GM23338 (cell line): ENCODE measurements at places on chromosomes 5 and 9. TPM values are rescaled to one million over a fixed set of nuclear protein-coding genes. Genes with fewer than 3 reads are reported as not detected.

Gene PLPPR1
- 2.0 and 3.7 TPM in 2 replicates for total RNA-seq

Gene FABP6
- 1.7 and 2.2 TPM in 2 replicates for total RNA-seq

Gene C5orf22
- 26.8 and 30.9 TPM in 2 replicates for total RNA-seq

Gene PTPN3
- total RNA-seq, result 2.6 and 2.8 TPM in 2 replicates

Gene NR2F1-AS1
- 0.59 and 3.0 TPM in 2 replicates for total RNA-seq

Gene KDM3B
- total RNA-seq, result 86.6 and 90.3 TPM in 2 replicates

Gene RASEF
- 7.9 and 10.4 TPM in 2 replicates for total RNA-seq

Gene CA9
- total RNA-seq, result not detected in 2 replicates

Gene NR4A3
- total RNA-seq, result 0.17 and 0.58 TPM in 2 replicates

Gene NUTM2F
- total RNA-seq, result 0.45 TPM in 1 of 2 replicates, not detected in the other

Gene INSL4
- total RNA-seq, result not detected in 2 replicates

Gene ALDH1A1
- 2.7 and 3.4 TPM in 2 replicates for total RNA-seq

Gene CAST
- total RNA-seq, result 26.4 and 37.9 TPM in 2 replicates

Gene SELENOP
- 11.0 and 12.7 TPM in 2 replicates for total RNA-seq

Gene CDK7
- total RNA-seq, result 80.7 and 81.1 TPM in 2 replicates

Gene TPPP
- 1.4 and 1.8 TPM in 2 replicates for total RNA-seq

Gene ADAMTS2
- total RNA-seq, result 6.4 and 8.1 TPM in 2 replicates

Gene PCDHGB4
- total RNA-seq, result 13.0 and 16.6 TPM in 2 replicates
